Activated T-cell treated with anti-CD3 and anti-CD28 coated beads, Interleukin-2, amount 50 U/mL, for 48 hours (primary cell): ENCODE measurements at places on chromosomes 7 and 10.

- DNase-seq: no peak
Observed at GRCh38 chr10:125120053-125120710, 40.2 kb downstream of the CTBP2 start.

DNA sequence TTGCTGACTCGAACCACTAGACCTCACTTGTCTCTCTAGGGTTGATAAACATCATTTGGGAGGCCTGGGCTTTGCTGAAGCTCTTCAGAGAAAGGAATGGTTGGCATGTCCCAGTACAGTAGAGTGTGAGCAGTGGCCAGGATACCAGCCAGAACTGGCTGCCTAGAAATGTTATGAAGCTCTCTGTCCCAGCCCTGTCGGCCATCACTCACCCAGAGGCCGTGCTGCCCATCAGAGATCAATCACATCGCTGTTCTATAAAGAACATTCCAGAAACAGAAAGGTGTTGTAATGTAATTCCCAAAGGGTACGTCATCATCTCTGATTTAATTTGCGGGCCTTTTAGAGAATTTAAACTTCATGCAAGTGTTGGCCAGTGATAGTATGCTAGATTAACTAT, 111.5 kb downstream of the PRPF18 start:
- DNase-seq: no peak

GRCh38 chr7:119963654-119964053, 309.3 kb upstream of the KCND2 start:
- DNase-seq: no peak

GRCh38 chr7:35725280-35725680, 30.3 kb upstream of the HERPUD2 start:
- peak; percentile 61 for DNase-seq

DNA sequence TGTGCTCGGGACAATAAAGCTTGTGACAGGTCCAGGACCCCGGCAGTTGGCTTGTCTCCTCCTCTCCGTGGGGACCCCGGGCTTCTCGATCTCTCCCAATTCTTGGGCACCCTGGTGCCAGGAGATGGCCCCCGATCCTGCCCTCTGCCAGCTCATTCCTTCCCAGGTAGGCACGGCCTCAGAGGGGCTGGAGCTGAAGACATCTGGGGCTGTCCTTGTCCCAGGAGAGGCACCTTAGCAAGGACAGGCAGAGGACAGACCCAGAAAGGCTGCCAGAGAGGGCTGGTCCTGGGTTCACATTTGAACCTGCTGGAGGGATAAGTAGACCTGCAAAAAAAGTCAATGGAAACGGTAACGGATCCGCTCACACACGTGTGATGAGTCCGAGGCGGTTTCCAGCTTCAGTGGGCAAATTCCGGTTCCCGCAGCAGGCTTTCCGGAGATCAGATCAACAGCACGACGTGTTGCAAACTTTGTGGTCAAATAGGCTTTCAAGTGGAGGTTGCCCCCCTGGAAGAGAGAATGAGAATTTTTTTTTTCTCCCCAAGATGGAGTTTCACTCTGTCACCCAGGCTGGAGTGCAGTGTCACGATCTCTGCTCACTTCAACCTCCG, 47.7 kb upstream of the GTF2IRD1 start:
- DNase-seq: no peak

- no peak for DNase-seq
Observed at GRCh38 chr7:45211066-45211465, 53.5 kb downstream of the RAMP3 start.

GRCh38 chr7:149866779-149867447, 6.9 kb upstream of the ATP6V0E2 start:
- DNase-seq: no peak

DNA sequence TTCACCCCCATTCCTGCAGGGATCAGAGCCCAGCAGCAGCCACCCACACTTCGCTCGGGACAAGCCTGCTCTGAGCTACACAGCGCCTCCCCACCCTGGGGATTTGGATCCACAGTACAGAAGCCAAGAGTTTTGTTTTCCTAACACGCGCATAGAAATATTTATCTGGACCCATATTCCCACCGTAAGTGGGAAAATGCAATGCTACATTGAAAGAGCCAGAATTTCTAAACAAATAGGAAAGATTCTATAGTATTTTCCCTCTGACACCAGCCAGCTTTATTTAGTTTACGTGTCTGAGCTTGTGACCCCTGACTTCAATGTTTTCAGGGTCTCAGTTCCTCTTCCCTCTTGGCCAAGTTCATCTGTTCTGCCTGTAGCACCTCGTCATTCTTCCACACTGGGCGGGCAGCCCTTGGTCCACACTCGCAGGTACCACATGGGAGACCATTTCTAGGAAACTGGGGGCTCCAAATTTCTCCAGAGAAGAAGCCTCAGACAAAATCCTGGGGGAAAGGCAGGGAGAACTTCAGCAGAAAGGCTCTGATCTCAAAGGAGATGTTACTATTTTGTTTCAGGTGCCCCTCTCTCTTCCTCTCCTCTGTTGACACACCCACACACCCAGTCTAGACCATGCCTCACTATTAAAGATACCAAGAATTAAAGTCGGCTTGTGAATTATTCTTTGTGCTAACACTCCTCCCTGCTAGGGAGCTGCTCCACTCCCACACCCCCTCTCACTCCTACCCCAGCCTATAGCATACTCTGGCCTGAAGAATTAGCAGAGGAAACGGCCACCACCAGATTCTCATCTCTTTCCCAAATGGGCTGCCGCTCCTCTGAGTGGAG, 116.0 kb upstream of the PCGF5 start:
- DNase-seq: no peak

DNA sequence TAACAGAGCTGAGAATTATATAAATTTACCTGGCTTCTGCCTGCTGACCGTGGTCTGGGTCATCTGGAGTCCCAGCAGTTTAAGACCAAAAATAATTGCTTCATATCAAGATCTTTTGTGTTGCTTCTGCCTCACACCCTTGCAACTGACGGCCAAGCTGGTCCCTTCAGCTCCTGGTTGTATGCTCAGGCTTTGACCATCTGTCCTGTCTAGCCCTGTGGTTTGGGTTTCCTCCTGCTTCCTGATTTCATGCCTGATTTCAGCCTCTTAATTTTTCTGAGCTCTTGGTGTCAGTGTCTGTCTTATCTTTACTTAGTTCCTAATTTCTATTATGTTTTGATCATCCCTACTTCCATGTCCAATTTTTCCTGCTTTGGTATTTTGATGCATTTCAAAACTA, 87.9 kb upstream of the PLXDC2 start:
- no peak for DNase-seq

DNA sequence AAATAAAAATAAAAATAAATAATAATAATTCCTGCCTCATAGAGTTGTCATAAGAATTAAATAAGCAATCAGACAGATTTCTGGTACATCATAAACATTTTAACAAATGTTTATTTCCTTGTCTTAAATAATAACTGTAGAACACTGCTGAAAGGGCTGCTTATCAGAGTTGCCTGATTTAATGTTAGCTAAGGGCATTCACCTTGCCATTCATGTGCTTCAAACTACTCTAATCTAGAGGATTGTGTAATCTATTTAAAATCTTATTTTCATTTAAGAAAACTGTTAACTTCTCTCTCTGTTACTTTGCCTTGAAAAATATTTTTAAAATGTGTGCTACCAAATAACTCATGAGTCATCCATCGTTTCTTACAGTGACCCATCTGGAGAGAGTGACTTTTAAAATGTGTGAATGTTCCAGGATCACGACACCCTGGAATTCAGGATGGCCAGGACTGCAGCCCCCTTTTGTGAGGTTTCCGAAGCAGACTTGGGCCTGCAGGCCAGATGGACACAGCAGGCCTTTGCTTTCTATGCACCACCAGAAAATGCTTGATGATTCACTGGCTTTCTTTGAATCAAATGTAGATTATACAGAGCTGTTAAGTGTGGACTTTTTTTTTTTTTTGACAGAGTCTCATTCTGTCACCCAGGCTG, 109.1 kb upstream of the TNS3 start:
- DNase-seq: no peak

GRCh38 chr7:100675581-100676350, 2.2 kb downstream of the GNB2 start:
- peak; percentile 82 for DNase-seq

GRCh38 chr7:47979832-47980181, 392 bp upstream of the HUS1 start:
- DNase-seq: no peak

DNA sequence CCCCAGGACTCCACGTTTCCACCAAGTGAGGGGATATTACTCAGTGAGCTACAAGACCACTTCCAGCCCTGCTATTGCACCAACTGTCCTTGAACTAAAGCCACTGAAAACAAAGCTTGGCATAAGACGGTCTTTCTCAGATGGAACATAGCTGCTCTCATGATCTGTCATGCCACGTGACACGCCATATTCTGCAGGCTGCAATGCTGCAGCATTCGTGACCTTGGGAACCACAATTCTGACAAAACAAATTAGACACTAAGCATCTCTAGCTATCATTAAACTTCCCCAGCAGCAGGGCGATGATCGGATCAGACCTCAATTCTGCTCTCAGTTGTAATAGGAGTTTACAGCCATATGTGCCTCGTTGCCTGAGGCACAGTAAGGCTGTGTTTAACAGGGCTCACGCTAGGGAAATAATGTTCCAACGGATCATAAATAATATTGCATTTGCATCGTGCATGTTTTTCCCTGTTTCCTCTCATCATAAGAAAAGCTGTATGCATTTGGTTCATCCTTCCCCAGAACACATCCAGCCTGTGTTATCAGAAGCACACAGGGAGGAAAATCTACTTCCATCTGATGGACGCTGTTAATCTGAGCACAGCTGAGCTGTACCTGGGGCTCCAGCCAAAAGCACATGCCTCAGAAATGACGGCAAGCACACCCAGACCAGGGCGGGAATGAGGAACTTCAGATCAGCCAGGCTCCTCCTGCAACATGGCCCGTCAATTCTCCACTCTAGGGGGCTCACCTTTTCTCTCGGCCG, 38.6 kb upstream of the CNPY1 start:
- no peak for DNase-seq

- no peak for DNase-seq
Observed at GRCh38 chr10:45008524-45009161, 7.9 kb downstream of the ZNF22 start.
